Left lung (tissue), 14 donors: ENCODE measurements at places on chromosomes 5 and 9. TPM values are rescaled to one million over a fixed set of nuclear protein-coding genes. Genes with fewer than 3 reads are reported as not detected.
A peak's percentile ranks its signal among the peaks of the same experiment; 100 is the strongest.

DNA sequence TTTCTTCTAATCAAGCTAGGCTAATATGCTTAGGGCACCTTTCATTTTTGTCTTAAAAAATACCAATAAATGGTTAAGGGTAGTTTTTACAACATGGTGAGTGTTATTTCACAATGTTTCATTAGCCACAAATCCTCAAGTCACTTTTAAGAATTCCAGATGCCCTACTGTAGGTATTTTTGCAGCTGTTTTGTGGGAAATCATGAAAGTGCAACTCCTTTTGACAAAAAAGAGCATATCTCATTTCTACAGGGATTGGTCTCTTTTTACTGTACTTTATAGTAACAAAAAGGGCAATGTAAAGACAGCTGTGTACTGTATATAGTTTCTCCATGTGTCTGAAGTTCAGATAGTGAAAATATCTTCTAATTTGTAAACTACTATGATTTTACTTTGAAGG lies 28.3 kb upstream of the GAS1 start:
- H3K4me1 ChIP-seq, result no peaks in the 10 kb centered on the region
- DNase-seq, result no peak
- H3K36me3 ChIP-seq, result no peaks in the 10 kb centered on the region
- no peak overlapping the region for H3K4me3 ChIP-seq

DNA sequence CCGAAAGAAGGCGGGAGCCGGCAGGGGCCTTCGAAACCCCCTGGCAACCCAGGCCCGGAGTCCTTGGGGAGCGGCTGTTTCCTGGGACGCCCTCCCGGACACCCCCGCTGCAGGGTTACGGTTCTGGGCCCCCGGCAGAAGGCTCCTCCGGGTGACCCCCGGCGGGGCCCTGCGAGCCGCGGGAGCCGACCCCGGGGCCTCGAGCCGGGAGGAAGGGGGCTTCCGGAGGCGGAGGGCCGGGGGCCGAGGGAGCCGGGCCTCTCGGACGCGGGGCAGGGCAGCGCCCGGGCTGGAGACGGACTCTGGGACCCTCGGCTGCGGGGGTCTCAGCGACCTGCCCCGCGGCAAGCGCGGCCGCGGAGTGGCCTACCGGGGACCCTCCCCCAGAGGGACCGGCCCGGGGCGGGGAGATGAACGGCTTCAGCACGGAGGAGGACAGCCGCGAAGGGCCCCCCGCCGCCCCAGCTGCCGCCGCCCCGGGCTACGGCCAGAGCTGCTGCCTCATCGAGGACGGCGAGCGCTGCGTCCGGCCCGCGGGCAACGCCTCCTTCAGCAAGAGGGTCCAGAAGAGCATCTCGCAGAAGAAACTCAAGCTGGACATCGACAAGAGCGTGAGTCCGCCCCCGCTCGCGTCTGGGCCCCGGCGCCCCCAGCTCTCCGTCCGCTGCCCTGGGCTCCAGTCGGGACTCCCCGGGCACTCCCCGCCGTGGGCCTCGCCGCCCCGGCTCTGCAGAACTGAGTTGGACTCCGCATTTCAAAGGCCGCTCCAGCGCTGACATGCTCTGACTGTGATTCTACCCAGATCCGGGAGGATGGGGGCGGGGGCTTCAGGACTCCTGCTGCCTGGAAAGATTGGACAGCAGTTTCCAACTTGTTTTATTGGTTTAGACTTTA lies 645 bp downstream of the SAP30L start:
- H3K27ac ChIP-seq, result peak overlapping the region; percentile 90
- H3K4me1 ChIP-seq, result peaks cover 9% of the 10 kb centered on the region
- peak; percentile 62 for DNase-seq
- peak overlapping the region; percentile 91 for H3K4me3 ChIP-seq
- H3K27me3 ChIP-seq, result no peaks in the 10 kb centered on the region

GRCh38 chr5:133866160-133866902 lies 102.1 kb downstream of the C5orf15 start:
- no peaks in the 10 kb centered on the region for H3K36me3 ChIP-seq
- DNase-seq, result no peak
- H3K27ac ChIP-seq, result no peak overlapping the region

The FAT2 gene
- 0.03 TPM for total RNA-seq

GRCh38 chr9:82209797-82210470 lies 221.4 kb downstream of the SPATA31D1 start:
- H3K36me3 ChIP-seq, result no peaks in the 10 kb centered on the region
- H3K4me1 ChIP-seq, result no peaks in the 10 kb centered on the region
- no peak overlapping the region for H3K27ac ChIP-seq
- no peaks in the 10 kb centered on the region for H3K27me3 ChIP-seq
